OCI-LY7 (cell line): ENCODE measurements at places on chromosomes 13 and 19.

- DNase-seq: no peak
These were observed 85.3 kb upstream of the RAP2A start for GRCh38 chr13:97348569-97349100.

- DNase-seq: peak; percentile 61
These were observed 17.8 kb upstream of the ENOX1 start for GRCh38 chr13:43804461-43805070.

DNA sequence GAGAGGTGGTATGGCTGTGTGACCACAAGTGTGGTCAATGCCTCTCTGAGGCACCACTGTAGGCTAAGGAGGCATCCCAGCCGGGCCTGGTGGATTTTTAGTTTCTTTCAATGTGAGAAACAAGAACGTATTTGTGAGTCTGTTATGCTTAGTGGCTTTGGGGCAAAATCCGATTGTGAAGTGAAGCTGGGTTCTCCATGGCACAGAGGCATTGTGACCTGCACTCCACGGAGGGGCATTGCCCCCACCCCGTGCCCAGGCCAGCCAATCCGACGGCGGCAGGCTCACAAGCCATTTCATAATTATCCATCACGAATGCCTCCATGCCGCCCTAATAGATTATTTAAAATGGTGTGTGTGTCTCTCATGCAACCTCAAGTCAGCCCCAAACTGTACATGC is 151.6 kb downstream of the ZNF536 start:
- DNase-seq: no peak

DNA sequence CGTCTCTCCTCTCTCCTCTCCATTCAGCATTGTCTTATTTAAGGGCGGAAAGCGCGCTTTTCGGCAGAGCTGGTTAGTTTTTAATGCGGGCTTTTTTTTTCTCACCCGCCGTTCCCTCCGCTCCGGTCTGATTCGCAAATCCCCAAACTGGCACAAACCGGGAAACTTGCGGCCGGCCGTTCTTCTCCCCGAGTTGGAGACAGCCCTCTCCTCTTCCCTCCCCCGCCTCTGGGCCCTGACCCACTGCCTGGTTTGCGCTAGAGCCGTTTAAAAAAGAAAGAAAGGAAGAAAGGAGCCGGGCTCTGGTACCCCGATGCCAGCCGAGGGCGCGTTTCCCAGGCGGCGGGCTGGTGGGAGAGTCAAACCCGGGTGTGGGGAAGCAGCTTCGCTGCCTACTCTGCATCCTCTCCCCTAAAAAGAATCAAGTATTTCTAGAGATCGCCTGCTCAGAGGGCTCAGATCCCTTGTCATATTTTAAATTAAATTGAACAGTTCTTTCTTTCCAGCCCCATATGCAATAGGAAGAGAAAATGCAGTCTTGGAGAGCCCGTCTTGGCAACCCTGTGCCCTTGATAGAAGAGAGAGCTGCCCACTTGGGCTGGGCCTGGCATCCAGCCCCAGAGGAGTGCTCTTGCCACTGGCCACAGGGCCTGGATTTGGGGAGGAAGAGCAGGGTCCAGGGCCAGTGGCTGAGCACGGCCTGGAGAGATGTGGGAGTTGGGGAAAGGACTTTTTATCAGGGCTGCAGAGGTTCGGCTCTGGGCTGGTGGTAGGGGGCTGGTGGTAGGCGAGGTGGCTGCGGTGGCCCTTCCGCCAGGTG is 19.0 kb downstream of the NFIX start:
- no peak for DNase-seq

GRCh38 chr19:35414442-35414841 is 33.6 kb upstream of the FFAR2 start:
- no peak for DNase-seq

- DNase-seq: no peak
These were observed 230.5 kb downstream of the FGF9 start for GRCh38 chr13:21901336-21901735.

GRCh38 chr13:98097749-98098148 is 45.1 kb upstream of the FARP1 start:
- DNase-seq: no peak

- DNase-seq: no peak
These were observed 434.4 kb upstream of the TSHZ3 start for GRCh38 chr19:31783592-31783991.

DNA sequence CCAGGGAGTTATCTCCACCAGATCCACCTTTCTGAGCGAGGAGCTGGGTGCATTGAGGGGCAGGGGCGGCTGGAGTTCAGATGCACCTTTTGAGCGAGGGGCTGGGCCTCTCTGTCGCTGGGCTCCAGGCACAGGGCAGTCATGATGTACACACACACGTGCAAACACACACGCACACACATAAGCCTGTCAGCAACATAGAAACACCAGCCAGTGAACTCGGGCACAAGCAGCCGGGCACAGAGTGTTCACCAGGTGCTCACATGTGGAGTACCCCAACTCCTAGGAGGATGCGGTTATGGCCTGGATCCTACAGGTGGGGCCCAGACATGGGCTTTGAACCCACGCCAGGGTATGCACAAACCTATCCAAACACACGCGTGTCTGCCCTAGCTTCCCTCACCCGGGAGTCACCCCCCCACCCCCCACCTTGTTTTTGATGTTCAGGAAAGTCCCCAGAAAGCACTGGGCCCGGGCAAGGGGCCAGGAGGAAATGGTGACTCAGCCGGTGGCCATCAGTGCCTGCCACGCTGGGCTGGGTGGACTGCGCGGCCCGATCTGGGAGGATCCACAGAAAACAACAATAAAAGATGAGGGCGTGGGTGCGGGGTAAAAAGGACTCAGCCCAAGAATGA is 13.3 kb downstream of the ARRDC2 start:
- no peak for DNase-seq

- DNase-seq: no peak
These were observed 33.7 kb downstream of the SUGT1 start for GRCh38 chr13:52686376-52686775.

- DNase-seq: no peak
These were observed 15.4 kb downstream of the SGTA start for GRCh38 chr19:2767688-2768087.

DNA sequence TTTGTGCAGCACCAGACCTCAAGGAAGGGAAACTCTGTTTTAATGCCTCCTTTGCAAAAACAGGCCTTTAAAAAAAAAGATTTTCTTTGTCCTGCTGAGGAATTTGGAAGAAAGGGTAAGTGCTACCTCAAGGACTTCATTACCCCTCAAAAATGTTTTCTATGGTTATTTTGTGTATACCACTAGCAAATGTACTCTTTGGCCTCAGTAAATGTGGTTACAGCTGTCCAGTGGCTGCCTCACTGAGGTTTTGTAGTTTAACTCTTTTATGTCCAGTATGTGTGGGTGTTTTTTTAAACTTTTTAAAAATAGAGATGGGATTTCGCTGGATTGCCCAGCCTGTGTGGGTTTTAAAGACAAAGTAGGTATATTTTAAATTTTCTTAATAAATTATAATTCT is 42.2 kb upstream of the TSC22D1 start:
- no peak for DNase-seq

DNA sequence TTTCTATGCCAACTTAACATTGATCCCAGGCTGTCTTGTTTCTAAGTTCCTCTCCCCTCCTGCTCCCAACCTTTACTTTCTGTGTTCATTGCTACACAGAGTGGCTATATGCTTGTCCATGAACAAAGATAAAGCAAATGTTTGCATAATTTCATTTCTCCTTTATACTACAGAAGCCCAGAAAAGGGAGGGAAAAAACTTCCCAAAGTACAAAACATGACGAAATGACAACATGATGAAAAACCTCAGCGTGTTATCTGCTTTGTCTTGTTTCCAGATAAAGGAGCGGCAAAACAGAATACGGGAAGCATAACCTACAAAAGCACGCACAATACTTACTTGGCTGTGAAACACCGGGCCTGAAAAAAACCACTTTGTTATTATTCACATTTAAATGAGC is 336.8 kb downstream of the DNAJC15 start:
- DNase-seq: no peak

GRCh38 chr19:9640956-9641355 is 19.9 kb upstream of the ZNF561 start:
- no peak for DNase-seq

DNA sequence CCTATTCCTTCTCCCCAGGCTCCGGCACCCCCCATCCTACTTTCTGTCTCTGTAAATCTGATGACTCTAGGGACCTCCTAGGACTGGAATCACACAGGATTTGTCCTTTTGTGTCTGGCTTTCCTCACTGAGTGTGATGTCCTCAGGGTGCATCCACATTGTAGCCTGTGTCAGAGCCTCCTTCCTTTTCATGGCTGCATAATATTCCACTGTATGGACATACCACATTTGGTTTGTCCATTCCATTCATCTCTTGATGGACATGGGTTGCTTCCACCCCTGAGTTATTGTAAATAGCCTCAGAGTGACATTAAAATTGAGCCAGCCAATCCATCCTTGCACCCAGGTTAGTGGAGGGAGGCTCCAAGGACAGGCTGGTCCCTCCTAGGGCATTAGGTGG is 22.8 kb upstream of the NMRK2 start:
- DNase-seq: no peak

DNA sequence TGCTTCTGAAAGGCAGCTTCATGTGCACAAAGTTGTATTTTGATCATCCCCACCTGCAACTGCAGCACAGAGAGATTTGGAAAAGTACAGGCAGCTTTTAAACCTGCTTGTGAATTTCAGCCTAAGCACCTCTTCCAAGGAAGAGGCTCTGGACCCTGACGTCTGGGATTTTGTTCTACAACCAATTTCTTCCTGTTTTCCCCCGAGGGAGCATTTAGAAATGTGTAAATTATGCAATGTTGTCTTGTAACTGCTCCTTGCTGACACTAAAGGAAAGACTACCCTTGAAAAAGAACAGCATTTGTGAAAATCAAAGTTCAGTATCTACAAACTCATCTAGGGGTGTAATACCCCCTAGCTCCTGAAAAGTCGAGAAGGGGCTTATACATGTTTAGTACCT is 15.4 kb downstream of the MED26 start:
- DNase-seq: no peak

- DNase-seq: no peak
These were observed 7.0 kb upstream of the SPACA6 start for GRCh38 chr19:51686171-51686570.

- DNase-seq: no peak
These were observed 27.1 kb upstream of the GRTP1 start for GRCh38 chr13:113390874-113391497.

- DNase-seq: no peak
These were observed 27.8 kb upstream of the MIER2 start for GRCh38 chr19:372306-372890.

DNA sequence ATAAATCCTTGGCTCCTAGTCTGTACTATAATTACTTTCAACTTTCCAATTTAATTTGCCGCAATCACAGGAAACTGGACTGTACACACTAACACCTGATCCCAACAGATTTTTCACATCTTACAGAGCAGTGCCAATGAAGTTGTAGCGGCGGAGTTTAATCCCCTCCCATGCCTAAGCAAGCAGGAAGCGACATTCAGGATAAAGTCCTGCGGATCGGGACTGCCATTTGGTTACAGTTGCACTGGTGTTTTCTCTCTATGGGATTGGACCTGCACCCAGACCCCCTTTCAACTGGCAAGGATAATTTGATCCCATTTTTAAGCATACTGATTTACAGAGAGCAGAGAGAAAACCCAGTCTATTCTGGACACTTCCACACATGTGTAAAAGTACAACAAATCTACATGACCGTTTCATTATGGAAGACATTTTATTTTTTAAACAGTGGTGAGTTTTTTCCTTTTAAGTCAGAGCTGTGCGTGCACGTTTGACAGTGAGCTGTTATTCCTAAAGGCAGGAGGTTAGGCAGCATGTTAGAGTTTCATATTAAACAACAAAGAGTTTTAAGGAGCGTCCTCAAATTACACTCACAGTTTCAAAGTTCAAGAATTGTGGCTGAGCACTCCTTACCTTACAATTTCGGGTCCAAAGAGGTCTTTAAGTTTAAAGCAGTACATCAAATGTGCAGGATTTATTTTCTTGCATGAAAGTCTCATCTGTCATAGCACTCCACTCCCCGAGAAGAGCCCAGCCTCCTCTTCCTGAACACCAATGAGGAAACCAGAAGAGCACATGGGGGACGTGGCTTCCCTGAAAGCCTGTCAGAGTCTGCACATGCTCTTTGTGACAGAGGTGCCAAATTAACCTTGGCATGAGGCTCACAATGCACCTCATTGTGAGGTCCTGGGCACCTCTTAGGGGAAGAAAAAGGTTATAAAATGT is 141.6 kb upstream of the RFC3 start:
- DNase-seq: peak; percentile 37

DNA sequence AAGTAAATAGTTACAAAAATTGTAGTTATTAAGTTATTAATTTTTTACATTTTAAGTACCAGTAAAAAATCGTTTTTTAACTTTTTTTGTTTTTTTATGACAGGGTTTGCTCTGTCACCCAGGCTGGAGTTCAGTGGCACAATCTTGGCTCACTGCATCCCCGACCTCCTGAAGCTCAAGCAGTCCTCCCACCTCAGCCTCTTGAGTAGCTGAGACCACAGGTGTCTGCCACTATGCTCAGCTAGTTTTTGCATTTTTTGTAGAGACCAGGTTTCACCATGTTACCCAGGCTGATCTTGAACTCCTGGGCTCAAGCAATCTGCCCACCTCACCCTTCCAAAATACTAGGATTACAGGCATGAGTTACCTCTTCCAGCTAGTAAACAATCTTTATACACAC is 477.9 kb upstream of the MIR17HG start:
- DNase-seq: no peak

- DNase-seq: no peak
These were observed 862.6 kb downstream of the DIAPH3 start for GRCh38 chr13:59301174-59301567.

- DNase-seq: no peak
These were observed 41.8 kb downstream of the IGFL3 start for GRCh38 chr19:46082728-46083050.

GRCh38 chr19:34145741-34146202 is 26.5 kb upstream of the LSM14A start:
- peak; percentile 71 for DNase-seq

DNA sequence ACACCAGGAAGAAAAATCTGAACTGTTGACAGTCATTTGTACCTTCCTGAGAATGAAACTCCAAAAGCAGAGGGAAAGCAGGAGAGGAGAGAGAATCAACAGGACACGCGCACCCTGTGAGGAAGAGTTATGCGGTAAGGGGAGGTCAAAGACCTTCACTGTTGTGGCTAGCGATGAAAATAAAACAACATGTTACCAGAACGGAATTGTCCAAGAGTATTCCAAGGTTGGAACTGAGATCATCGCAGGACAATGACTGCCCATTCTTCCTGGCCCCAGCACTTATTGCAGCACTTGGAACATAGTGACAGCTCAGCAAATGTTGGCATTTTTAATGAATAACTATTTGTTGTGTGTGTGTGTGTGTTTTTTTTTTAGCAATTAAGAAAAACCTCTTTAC is 176.0 kb upstream of the TSC22D1 start:
- no peak for DNase-seq

- no peak for DNase-seq
These were observed 201.5 kb upstream of the CSNK1A1L start for GRCh38 chr13:37306778-37307544.
